Thymus (tissue), 14 donors: ENCODE measurements at places on chromosomes 7 and 10. TPM values are rescaled to one million over a fixed set of nuclear protein-coding genes. Genes with fewer than 3 reads are reported as not detected.

The ACTL6B gene
- polyA plus RNA-seq, result 0.18 TPM

The ITGB8 gene
- polyA plus RNA-seq, result 2.6 TPM

The LIPK gene
- 1.5 TPM for polyA plus RNA-seq

The LDB3 gene
- 2.9 TPM for polyA plus RNA-seq

The CREB5 gene
- 5.4 TPM for polyA plus RNA-seq

The OPALIN gene
- polyA plus RNA-seq, result 0.18 TPM

The VSTM2A gene
- 0.11 TPM for polyA plus RNA-seq

The OR2A42 gene
- polyA plus RNA-seq, result 0.02 TPM

The LIPM gene
- polyA plus RNA-seq, result 0.57 TPM

The LRIT1 gene
- polyA plus RNA-seq, result not detected

The FGFBP3 gene
- polyA plus RNA-seq, result 1.9 TPM

The TPST1 gene
- polyA plus RNA-seq, result 4.7 TPM

The KEL gene
- 2.6 TPM for polyA plus RNA-seq

The DNAJC12 gene
- polyA plus RNA-seq, result 2.2 TPM

The STEAP2 gene
- polyA plus RNA-seq, result 11.4 TPM

The CAMK2B gene
- 3.1 TPM for polyA plus RNA-seq

The HECTD2 gene
- polyA plus RNA-seq, result 8.1 TPM

The CYP2C18 gene
- polyA plus RNA-seq, result 0.68 TPM

The PRSS37 gene
- polyA plus RNA-seq, result 2.6 TPM

The CHRM2 gene
- polyA plus RNA-seq, result under 0.01 TPM

The EIF3B gene
- polyA plus RNA-seq, result 86.0 TPM

The ADAM8 gene
- 19.2 TPM for polyA plus RNA-seq

The ABCB1 gene
- 6.6 TPM for polyA plus RNA-seq
